ENCODE measurements at places on chromosomes 4 and X. TPM values are rescaled to one million over a fixed set of nuclear protein-coding genes. Genes with fewer than 3 reads are reported as not detected.
A peak's percentile ranks its signal among the peaks of the same experiment; 100 is the strongest.

GRCh38 chr4:23332313-23332712 lies 557.5 kb downstream of the PPARGC1A start:
- no peak for DNase-seq

DNA sequence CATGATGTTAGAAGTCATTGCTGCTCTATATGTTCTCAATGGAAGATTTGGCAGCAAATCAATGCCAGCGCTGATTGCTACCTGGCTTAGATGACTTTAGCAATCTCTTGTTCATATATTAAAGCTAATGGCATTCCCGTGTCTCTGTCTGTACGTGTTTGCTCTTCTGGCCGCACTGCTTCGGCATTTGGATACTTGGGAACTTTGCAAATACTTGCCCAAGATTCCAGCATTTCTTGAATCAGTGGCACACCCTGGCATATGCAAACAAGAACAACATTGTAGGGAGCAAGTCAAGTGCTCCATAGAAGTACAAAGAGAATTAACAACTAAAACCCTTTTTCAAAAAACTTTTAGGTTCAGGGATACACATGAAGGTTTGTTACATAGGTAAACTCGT lies 128.9 kb upstream of the TMEM164 start:
- DNase-seq: no peak

DNA sequence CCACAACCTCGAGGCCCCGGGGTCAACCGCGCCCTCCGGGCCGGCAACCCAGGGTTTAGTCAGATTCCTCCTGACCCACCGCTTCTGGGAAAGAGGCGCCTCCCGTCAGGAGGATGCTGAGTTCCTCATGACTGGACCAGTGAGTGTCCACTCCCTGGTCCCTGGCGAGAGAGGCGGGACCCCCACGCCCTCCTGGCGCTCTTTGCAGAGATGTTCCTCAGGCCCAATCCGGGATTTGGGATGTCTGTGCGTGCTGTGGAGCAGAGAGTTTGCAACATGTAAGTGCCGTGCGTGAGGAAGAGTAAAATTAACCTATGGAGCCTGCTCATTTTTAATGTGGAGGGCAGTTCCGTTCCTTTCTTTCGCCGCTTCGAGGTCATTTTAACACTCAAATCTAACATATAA lies 824 bp upstream of the UGDH start:
- DNase-seq: no peak

DNA sequence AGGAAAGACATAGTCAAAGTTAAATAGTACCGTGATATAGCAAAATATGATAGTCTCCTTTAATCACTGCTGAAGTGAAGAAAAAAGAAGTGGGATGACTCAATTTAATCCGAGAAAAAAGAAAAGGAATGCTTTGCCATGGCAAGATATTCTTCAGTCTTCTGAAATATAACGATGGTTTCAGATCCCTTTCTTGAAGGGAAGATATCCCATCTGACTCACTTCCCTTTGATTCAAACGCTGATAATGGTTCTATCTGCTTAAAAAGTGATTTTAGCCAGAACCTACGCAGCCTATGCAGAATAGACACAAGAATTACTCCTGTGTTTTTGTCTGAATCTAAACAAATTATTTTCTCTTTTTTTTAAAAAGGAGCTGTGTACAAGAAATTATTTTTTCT lies 68.1 kb upstream of the FTHL17 start:
- DNase-seq: no peak

GRCh38 chr4:21733894-21734630 lies 214.5 kb downstream of the KCNIP4 start:
- DNase-seq: no peak

GRCh38 chr4:141132072-141132708 lies 1.1 kb downstream of the RNF150 start:
- peak; percentile 30 for DNase-seq

GRCh38 chr4:162782778-162783525 lies 383.7 kb downstream of the NAF1 start:
- no peak for DNase-seq

GRCh38 chrX:97266406-97267121 lies 382.9 kb downstream of the RPA4 start:
- no peak for DNase-seq

- no peak for DNase-seq
Measured at GRCh38 chr4:2925496-2925895, 37.7 kb downstream of the NOP14 start.

DNA sequence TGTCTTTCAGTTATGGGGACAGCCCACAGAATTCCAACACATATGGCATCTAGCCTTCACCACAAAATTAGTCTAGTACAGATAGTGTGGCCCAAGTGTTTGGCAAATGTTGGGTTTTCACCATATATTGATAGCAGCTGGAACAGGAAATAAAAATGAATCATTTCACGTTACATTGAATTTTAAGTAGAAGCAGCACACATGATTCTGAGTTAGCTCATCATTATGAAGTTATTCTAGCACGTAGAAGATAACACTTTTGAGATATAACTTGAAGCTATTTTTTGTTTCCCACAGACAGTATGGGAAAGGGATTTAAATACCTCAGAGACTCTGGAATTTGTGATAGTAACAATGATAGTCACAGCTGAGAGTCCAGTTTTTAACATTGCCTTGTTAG lies 118.7 kb downstream of the FAT4 start:
- DNase-seq: no peak

DNA sequence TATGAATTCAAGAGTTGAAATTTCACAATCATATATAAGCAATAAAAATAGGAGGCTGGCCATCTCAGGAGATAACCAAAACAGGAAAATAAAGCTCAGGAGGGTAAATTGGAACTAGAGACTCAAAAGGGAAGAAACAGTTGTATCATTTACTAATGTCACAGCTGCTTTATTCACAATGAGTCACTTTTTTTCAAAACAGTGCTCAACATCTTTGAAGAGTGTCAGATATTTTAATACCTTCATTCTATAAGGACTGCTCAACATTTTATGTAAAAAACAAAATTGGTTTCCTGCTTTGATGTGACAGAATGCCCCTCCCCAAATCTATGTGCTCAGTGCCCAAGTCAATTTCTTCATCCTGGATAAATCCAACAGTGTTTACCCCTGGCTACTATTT lies 97.7 kb downstream of the DDX60 start:
- DNase-seq: no peak

FAM9B gene
- total RNA-seq: not detected

HTN3 gene
- total RNA-seq: not detected

CCDC158 gene
- total RNA-seq: not detected
